Activated CD8-positive, alpha-beta memory T cell treated with anti-CD3 and anti-CD28 coated beads for 4 hours (primary cell): ENCODE measurements at places on chromosomes 5 and 9.

GRCh38 chr9:112556497-112557442 lies 70.1 kb downstream of the KIAA1958 start:
- no peak for DNase-seq

DNA sequence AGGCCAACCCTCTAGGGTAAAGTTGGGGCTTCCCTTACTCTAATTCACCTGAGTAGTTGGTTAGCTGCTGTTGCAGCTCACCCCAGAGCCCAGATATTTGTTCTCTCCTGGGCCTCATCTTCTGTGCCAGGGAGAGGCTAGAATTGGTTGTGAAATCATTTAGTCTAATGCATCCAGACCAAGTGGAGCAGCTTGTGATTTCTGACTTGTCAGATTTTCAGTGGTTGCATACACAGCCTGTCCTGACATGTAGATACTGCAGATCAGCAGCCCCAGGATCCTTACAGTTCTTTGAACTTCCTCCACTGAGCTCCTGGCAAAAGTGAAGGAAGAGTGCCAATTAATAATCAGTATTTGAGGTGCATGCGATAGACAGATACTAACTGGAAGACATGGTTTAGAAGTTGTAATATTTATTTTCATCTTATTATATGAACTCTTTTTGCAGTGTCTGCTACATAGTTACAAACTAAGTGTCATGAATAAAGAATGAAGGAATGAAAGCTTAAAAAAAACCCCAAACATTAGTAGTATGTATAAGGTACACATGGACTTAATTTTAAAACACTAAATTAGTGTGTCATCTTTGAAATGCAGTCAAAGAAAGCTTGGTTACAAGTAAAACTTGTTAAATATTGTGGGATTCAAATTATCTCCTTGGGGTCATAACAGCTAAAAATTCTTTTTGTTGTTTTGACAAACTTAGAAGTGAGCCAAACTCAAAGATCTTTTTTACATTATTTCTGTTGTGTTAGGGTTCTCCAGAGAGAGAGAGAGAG lies 128.5 kb downstream of the VPS13A start:
- no peak for DNase-seq

DNA sequence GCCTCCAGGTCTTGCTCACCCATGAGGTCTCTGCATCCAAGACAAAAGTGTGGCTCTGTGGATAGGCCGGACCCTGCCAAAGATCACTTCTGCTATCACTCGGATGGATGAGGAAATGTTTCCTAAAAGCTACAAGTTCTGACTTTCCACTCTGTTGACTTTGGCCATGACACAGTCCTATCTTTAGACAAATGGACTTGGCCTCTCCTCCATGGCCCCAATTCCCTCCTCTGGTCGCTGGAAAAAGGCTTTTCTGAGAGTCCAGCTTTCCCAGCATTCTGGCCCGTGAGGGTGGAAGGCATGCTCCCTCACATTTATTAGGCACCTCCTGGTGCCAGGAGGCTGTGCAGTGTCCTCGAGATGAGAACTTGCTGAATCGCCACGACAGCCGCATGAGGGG lies 83.1 kb downstream of the COL27A1 start:
- no peak for DNase-seq

- no peak for DNase-seq
These were observed 48.4 kb upstream of the PWWP2A start for GRCh38 chr5:160167624-160168165.

- DNase-seq, result no peak
These were observed 1.6 kb downstream of the FBXW11 start for GRCh38 chr5:172004824-172005237.

DNA sequence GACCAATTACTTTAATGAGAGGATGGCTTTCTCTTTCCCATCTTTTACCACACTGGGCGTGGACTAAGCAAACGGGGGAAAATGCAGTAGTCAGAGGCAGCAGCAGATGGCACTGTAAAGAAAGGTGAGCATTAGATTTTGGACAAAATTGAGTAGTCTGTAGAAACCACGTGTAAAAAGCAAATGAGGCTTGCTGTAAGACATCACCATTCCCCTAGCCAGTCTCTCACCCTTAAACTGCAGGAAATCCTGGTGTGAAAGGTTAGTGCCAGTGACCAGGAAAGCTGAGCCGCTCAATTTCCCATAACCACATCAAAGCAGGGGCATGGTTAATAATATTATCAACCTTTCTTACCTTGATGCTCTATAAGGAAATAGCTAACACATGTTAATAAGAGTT lies 31.8 kb downstream of the SPATA31C2 start:
- no peak for DNase-seq

- DNase-seq, result no peak
These were observed 570 bp downstream of the CREBRF start for GRCh38 chr5:173056783-173057061.

DNA sequence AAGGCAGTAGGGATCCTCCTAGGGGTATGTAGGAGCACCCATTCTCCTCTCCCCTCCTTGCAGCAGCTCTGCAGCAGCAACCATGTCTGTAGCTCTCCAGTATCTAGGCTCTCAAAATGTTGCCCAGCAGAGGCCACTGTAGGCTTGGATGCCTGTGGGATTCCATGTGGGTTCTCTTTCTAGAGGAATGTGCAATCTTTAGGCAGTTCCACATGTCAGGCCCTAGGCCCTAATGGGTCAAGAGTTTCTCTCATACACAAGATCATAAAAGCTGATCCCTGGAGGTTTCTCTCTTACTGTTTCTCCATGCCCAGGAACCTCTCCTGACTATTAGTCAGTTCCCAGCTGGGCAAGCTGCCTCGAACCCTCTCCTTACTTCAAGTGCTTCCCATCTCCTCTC lies 215.8 kb downstream of the FRMD3 start:
- no peak for DNase-seq

DNA sequence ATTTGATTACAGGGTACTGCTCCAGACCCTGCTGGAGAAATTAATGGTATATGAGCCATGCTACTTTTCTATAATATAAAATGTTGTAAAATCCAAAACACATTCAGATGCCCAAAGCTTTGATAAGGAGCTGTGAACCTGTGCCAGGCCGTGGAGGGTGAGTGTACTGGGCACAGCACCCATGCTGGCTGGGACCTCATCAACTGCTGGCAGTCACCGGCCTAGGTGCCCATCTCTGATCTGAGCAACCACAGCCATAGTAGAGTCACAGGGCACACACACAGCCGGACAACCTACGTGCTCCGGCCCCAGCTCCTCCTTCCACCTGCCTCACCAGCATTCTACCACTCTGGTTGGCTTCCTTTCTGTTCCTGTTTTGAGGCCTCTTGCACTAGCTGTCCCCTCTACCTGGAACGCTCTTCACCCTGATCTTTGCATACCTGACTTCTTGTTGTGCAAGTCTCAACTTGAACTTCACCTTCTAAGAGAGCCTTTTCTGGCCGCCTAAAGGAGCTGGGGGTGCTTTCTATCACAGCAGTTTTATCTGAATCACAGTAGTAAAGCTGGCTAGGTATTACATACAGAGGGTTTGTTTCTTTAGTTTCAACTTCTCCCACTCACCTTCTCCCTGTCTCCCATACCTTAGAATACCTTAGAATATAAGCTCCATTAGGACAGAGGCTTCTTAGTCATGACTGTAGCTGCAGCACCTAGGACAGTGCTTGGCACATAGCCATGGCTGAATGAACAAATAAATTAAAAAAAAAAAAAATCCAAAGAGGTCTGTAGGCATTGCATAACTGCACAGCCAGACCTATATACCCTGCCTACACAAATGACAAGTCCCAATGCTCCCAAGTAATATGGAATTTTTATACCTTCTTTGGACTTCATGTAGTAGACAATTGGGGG lies 51.7 kb downstream of the MED27 start:
- DNase-seq, result no peak

DNA sequence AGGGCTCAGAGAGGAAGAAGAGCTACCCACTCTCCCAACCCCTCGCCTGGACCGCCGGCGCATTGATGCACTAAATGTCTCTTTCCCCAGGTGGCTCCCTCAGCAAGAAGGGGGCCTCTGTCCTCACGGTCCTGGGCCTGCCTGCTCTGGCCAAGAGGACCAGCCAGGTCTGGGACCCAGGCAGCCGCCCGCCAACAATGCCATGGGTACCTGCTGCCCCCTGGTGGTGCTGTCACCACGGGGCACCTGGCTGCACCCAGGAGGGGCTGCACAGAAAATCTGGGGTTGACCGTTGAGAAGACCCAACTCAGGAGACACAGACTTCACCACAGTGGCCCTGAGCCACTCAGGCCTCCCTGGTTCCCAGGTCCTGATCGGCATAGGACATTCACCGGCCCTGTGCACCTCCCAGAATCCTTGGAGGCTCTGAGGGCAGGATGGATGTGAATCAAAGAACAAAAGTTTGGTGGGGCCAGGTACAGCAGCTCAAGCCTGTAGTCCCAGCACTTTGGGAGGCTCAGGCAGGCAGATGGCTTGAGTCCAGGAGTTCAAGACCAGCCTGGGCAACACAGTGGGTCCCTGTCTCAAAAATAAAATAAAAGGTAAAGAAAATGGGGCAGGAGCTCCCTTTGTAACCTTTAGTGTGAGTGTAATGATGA lies 2.4 kb upstream of the VAV2 start:
- DNase-seq, result peak; percentile 37

- no peak for DNase-seq
These were observed 8.0 kb downstream of the PDCD1LG2 start for GRCh38 chr9:5518171-5518936.

DNA sequence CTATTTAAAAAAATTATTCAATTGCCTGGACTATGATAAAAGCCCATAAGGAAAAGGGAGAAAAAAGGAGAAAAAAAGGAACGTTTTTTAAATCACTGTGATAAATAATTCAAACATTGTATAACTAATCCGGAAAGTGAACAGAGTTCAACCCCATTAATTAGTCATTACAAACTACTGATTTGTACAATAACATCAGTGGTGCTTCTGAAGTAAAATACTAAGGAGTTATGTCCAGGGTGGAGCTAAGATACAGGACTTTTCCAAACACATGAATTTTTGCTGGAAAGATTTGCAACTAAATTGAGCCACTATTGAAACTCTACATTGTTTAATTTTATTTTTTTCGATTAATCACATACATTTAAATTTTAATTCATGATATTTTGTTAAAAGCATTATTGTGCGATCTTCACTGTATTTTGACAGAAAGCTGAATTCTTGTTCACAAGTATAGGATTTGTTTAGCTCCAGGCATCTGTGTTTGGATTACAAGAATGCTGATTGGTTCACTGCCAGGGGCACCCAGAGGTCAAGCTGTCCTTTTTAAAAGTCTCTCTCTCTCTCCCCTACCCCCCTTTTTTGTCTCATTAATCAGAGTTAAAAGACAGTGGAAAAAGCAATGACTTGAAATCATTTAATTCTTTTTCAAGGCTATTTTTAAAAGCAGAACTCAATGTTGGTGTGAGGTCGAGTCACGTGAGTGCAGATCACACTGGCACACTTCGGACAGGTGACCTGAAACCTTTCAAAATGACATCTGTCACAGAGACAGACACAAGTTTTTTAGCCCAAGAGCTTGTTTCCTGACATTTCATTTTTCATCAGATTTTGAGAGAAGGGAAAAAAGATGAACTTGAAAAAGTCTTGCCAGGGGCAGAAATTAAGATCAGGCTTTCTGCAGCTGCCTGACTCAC lies 387.3 kb downstream of the NR2F1-AS1 start:
- no peak for DNase-seq

DNA sequence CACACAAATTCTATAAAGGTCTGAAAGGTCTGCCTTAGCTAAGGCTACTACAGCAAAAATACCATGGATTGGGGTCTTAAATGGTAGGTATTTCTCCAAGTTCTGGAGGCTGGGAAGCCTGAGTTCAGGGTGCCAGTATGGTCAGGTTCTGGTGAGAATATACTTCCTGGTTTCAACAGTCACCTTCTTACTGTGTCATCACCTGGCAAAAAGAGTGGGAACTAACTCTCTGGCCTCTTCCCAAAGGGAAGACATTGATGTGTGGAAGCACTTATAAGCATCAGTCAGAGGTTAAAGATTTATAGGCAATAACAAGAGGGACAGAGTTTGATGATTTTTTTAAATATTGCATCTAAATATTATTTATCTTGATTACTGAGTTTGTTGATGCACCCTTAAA lies 53.0 kb downstream of the ZNF622 start:
- no peak for DNase-seq

- no peak for DNase-seq
These were observed 58.8 kb upstream of the RNF130 start for GRCh38 chr5:180130291-180130869.

DNA sequence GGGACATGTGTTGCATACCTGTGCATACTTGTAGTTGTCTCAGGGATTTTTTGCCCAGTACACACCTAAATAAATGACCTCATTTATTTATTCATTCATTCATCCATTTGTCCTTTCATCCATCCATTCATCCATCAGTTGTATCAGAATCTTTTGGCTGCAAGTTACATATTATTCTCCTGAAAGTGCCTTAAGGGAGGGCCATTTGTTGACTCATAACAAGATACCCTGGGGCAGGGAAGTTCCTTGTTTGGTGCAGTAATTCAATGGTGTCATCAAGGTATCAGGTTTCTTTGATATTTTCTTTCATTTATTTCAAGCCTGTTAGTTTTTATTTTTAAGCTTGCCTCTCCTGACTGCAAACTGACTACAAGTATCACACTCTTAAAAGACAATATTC lies 597.9 kb upstream of the TLE4 start:
- DNase-seq, result no peak

DNA sequence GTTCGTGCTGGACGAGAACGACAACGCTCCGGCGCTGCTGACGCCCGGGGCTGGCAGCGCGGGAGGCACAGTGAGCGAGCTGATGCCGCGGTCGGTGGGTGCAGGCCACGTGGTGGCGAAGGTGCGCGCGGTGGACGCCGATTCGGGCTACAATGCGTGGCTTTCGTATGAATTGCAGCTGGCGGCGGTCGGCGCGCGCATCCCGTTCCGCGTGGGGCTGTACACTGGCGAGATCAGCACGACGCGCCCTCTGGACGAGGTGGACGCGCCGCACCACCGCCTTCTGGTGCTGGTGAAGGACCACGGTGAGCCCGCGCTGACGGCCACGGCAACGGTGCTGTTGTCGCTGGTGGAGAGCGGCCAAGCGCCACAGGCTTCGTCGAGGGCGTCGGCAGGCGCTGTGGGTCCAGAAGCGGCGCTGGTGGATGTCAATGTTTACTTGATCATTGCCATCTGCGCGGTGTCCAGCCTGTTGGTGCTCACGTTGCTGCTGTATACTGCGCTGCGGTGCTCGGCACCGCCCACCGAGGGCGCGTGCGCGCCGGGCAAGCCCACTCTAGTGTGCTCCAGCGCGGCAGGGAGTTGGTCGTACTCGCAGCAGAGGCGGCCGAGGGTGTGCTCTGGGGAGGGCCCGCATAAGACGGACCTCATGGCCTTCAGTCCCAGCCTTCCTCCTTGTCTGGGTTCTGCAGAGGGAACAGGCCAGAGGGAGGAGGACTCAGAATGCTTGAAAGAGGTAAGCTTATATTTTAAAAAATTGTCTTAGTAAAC lies 2.2 kb downstream of the PCDHA13 start:
- no peak for DNase-seq

DNA sequence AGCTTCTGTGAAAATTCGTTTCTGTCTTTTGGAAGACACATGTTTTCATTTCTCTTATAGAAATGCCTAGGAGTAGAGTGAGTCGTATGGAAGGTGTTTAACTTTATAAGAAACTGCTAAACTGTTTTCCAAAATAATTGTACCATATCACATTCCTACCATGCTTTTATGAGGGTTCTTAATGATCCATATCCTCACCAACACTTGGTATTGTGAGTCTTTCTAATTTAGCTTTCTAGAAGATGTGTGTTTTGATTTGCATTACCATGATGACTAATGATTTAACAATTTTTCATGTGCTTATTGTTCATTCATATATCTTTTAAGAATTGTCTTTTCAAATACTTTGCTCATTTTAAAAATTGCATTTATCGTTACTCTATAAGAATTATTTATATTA lies 223.6 kb downstream of the COMMD10 start:
- no peak for DNase-seq
